ENCODE measurements at places on chromosomes 6 and 20. TPM values are rescaled to one million over a fixed set of nuclear protein-coding genes. Genes with fewer than 3 reads are reported as not detected.

SYNDIG1 gene
- 5.0 TPM for total RNA-seq

MDFI gene
- total RNA-seq, result 63.2 TPM

ZSCAN16 gene
- total RNA-seq, result 7.1 TPM

SAMD10 gene
- 4.6 TPM for total RNA-seq

IRF4 gene
- total RNA-seq, result 2.2 TPM

RFX6 gene
- 0.11 TPM for total RNA-seq

SALL4 gene
- 204 TPM for total RNA-seq

RIPOR2 gene
- total RNA-seq, result 13.5 TPM

HLA-DOA gene
- 13.6 TPM for total RNA-seq

WFDC6 gene
- not detected for total RNA-seq

TREM1 gene
- not detected for total RNA-seq

ARG1 gene
- total RNA-seq, result 0.53 TPM

FKBP1A gene
- total RNA-seq, result 201 TPM

BPI gene
- total RNA-seq, result not detected

LTA gene
- 0.87 TPM for total RNA-seq

AVP gene
- total RNA-seq, result 0.50 TPM

CDKN1A gene
- total RNA-seq, result 75.1 TPM

ZNF391 gene
- 9.4 TPM for total RNA-seq

PBOV1 gene
- total RNA-seq, result not detected

CLPSL2 gene
- 6.2 TPM for total RNA-seq

BIRC7 gene
- 0.17 TPM for total RNA-seq

SCUBE3 gene
- total RNA-seq, result 1.6 TPM

CDSN gene
- total RNA-seq, result not detected

SEMG1 gene
- total RNA-seq, result 2.9 TPM

C6orf132 gene
- total RNA-seq, result 38.1 TPM

MED20 gene
- total RNA-seq, result 42.4 TPM
